ENCODE measurements at places on chromosomes 6 and 20.

GRCh38 chr6:110547266-110547964, 71.0 kb upstream of the SLC22A16 start:
- no peak for DNase-seq

DNA sequence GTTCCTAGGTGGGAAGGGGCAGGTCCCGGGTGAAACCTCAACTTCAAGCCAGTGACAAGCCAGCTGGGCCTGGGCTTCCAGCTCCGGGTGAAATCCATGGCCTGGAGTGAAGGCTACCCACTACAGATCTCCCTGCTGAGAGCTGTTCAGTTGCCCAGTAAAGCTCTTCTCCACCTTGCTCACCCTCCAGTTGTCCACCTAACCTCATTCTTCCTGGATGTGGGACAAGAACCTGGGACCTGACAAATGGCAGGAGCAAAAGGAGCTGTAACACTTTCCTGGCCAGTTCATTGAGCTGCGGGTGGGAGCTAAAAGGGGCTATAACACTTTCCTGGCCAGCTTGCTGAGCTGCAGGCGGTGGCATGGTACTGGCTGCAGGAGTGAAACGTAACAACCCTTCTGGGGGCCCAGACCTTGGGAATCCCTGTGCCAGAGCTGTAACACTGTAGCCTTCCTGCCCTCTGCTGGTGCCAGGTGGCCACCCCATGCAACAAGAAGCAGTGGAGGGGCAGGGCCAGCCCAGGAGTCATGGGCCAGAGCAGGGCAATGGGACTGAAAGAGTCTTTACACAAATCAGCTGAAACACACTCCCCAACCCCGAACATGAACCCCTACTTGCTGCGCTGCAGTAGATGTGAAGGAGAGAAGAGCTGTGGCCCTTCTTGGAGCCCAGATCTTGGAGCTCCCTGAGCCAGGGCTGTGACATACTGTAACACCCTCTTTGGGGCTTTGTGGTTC, 3.6 kb upstream of the HINT3 start:
- DNase-seq, result no peak

GRCh38 chr6:69105288-69105687, 470.2 kb downstream of the ADGRB3 start:
- DNase-seq, result no peak

DNA sequence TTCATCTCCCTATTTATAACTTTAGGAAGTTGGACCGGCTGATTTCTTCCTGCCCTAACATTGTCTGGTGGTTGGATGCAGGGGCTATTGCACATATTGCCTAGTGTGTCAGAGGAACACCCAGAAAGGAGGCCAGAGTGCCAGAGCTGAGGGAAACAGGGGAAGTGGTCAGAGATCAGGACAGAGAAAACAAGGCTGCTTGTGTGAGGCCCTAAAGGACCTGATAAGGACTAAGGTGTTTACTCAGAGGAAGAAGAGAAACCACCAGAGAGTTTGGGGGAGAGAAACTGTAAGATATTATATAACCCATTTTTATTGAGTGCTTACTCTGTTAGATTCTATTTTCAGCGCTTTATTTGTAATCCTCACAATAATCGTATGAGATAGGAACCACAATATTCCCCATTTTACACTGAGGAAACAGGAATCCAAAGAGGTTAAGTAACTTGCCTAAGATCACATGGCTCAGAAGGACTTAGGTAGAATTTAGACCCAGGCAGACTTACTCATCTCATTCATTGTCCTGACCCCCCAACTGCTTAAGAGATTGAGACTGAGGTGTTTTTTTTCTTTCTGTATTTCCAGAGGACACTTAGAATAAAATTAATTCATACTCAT, 54.0 kb upstream of the REV3L start:
- no peak for DNase-seq

- DNase-seq, result no peak
These were observed 676.9 kb downstream of the HACE1 start for GRCh38 chr6:104182811-104183210.

DNA sequence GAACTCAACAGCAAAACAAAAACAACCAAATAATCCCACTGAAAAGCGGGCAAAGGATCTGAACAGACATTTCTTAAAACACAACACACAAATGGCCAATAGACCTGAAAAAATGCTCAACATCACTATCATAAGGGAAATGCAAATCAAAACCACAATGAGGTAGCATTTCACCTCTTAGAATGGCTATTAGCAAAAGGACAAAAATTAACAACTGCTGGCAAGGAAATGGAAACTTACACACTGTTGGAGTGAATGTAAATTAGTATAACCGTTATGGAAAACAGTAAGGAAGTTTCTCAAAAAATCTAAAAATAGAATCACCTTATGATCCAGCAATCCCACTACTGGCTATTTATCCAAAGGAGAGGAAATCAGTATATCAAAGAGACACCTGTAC, 20.9 kb downstream of the FAM8A1 start:
- peak; percentile 7 for DNase-seq

GRCh38 chr6:170147832-170148708, 142.8 kb downstream of the DLL1 start:
- peak; percentile 61 for DNase-seq

- no peak for DNase-seq
These were observed 85.7 kb downstream of the HIVEP1 start for GRCh38 chr6:12097791-12098190.

GRCh38 chr6:43269273-43270007, 26.2 kb downstream of the TTBK1 start:
- DNase-seq, result no peak

DNA sequence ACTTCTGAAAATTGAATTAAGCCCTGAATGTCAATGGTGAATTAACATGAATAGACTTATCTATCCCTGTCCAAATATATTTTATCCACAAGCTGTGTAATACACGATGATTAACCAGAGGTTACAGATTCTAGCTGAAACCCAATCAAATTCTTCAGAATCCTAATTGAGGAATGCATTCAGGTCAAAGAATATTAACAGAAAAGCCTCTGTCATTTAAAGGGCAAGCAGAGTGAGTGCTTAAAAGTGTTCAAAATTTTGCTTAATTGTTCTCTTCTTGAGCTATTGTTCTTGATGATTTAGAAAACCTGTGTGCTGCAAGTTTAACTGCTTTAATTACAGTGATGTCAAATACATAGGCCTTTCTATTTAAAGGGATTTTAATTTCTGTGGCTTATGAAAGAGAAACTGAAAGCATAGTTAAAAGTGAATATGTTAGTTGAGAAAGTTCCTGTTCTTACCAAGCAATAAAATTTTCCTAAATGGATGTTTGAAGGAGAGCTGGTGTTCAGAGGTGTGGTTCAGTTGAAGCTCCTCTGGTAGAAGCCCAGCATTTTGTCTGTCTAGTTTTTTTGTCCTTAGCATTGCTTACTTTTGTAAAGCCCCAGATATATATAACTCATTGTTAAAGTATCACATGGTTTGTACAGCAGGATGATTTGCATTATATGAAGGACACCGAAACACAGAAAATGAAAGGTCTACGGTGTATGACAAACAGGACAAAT, 466.3 kb upstream of the PLCB4 start:
- DNase-seq, result no peak

DNA sequence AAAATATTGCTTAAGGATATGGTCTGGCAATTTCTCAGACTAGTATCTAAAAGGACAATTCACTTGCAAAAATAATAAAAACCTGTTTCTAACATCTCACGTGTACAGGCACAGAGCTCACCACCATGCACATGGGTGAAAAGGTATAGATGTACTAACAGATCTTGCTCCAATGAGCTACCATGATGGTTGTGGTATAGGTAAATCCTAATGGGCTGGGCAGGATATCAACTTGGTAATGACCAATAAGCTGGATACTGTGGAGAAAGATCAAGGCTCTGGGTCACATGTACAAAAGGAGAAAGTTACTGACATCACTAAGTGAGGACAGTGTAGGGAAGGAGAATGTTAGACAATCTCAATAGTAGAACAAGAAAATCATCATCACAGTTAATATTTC, 111.0 kb upstream of the NUP153 start:
- no peak for DNase-seq

- no peak for DNase-seq
These were observed 12.7 kb upstream of the MTRF1L start for GRCh38 chr6:153015094-153015640.

- DNase-seq, result no peak
These were observed 484.9 kb downstream of the COL12A1 start for GRCh38 chr6:74720923-74721322.

GRCh38 chr6:83270971-83271719, 78.0 kb downstream of the RWDD2A start:
- DNase-seq, result no peak

DNA sequence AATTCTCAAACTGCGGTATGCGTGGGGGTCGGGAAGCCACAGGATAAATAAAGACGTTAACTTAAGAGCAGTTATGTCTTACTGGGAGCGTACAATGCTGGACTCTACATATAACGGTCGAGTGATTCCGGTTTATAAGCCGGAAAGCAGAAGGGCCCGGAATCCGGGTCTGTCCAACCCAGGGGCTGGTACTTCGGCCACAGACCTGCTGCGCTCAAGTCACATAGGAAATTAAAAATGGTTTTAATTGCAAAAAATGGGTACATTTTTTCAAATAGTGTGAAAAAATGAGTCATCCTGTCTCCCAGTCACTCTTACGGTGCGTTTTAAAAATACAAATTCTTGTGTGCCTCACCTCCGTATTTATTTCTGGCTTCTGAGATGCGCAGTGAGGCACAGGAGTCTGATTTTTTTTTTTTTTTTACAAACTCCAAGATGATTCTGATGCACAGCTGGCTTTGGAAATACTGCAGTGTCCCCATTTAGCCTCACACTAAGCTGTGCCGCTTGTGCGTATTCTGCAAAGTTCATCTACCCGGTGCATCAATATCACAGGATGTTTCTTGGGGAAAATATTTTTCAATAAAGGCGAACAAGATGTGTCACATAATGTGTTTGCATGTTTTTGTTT, 1.0 kb downstream of the PCIF1 start:
- no peak for DNase-seq

DNA sequence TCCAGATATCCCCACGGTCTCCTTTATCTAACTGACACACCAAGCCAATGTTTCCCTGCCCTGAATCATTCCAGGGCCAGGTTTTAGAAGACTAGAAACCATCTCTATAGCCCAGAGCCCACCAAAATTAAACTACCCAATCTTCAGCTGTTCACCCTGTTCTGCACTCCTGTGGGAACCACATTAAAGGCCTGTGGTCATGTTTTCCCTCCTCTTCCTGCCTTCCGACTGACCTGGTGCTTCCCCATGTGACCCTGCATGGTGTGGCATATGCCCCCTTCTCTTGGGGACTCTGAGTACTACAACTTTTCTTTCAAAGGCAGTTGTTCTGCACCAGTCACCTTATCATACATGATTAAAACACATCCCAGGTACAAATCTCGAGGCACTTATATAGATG, 155.0 kb downstream of the TMEM200A start:
- no peak for DNase-seq

All from GM19239 (cell line).